Testis (tissue), 5 donors: ENCODE measurements at places on chromosomes 11 and 22. TPM values are rescaled to one million over a fixed set of nuclear protein-coding genes. Genes with fewer than 3 reads are reported as not detected.

DNA sequence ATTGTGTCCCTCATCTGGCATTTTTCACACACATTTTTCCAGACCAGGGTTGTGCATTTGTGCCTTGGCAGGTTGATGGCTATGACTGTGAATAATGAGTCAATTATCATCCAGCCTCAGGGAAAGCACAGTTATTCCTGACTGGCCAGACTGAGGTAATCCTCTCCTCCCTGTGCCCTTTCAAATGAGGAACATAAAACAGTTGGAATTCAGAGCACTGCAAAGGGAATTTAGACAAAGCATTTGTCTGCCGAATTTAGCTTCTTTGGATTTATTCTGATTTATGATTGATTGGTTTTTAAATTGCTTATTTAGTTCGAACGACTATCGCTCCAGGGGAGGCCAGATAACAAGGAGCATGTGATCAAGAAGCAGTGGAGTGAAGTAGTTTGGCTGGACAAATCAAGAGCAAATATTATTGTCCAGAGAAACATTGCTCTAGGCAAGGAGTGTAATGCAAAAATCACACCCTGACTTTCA, 30.8 kb upstream of the RAG2 start:
- no peaks in the 10 kb centered on the region for H3K27me3 ChIP-seq
- no peaks in the 10 kb centered on the region for H3K36me3 ChIP-seq
- no peaks in the 10 kb centered on the region for H3K4me1 ChIP-seq
- H3K27ac ChIP-seq, result no peak overlapping the region

- no peak overlapping the region for H3K27ac ChIP-seq
- H3K4me3 ChIP-seq, result no peak overlapping the region
- H3K36me3 ChIP-seq, result no peaks in the 10 kb centered on the region
- DNase-seq, result no peak
- no peaks in the 10 kb centered on the region for H3K27me3 ChIP-seq
Observed at GRCh38 chr11:12503039-12503484, 125.7 kb downstream of the PARVA start.

PUS3 gene
- 9.4 TPM for total RNA-seq

GRCh38 chr11:128689591-128689947, 4.3 kb upstream of the FLI1 start:
- H3K27me3 ChIP-seq, result no peaks in the 10 kb centered on the region
- no peaks in the 10 kb centered on the region for H3K36me3 ChIP-seq
- no peak overlapping the region for H3K4me3 ChIP-seq
- H3K4me1 ChIP-seq, result peaks cover 24% of the 10 kb centered on the region
- no peak overlapping the region for H3K27ac ChIP-seq

DNA sequence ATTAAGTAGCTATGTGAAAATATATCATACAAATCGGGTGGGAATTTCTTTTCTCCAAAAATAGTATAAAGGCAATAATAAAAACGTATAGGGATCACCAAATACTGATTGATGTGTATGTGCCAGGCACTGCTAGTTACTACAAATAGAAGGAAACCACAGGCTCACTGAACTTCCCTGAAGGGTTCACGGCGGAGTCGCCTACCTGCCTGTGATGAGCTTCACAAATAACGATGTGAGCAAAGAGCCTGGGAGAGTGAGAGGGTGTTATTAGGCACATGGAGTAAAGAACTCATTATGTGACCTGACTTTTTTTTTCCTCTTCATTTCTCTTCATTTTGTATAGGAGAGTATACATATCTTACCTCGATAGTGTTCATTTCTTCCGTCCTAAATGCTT, 36.0 kb upstream of the L3MBTL2 start:
- no peaks in the 10 kb centered on the region for H3K27me3 ChIP-seq
- H3K4me1 ChIP-seq, result no peaks in the 10 kb centered on the region
- no peak overlapping the region for H3K27ac ChIP-seq

NF2 gene
- 32.5 TPM for total RNA-seq

- no peak for DNase-seq
- no peaks in the 10 kb centered on the region for H3K27me3 ChIP-seq
- no peaks in the 10 kb centered on the region for H3K36me3 ChIP-seq
- no peaks in the 10 kb centered on the region for H3K4me1 ChIP-seq
Observed at GRCh38 chr11:32232516-32232915, 141.6 kb downstream of the RCN1 start.

SPCS2 gene
- total RNA-seq, result 37.0 TPM

- no peak overlapping the region for H3K4me3 ChIP-seq
- H3K27ac ChIP-seq, result no peak overlapping the region
- no peak for DNase-seq
- no peaks in the 10 kb centered on the region for H3K4me1 ChIP-seq
- H3K36me3 ChIP-seq, result no peaks in the 10 kb centered on the region
- no peaks in the 10 kb centered on the region for H3K27me3 ChIP-seq
Observed at GRCh38 chr11:105274631-105275030, 135.1 kb upstream of the CARD18 start.

DNA sequence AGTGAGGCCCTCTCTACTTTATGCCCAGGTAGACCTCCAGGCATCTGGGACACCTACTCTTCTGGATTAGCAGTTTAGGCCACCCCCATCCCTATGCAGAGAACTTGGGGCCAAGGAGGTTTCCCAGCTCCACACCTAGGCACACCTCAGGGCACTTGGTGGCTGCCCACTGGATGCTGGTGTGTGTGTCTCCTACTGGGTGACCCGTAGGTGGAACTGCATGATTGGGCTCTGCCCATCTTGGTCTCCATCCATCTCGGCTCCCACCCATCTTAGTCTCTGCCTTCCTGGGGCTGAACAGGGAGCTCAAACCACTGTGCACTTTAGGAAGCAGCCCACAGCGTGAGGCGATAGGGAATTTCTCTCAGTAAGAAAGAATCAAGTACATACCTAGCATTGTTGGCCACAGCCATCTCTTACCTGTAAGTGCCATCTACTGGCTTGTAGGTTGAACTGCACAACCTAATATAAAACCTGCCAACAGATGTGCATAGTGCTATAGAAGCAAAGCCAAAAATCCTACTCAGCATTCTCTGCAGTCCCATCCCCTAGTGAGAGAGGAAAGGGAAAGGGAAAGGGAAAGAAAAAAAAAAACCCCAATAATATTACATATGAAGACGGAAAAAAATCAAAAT, 61.6 kb upstream of the PTPN5 start:
- H3K27ac ChIP-seq, result no peak overlapping the region
- H3K36me3 ChIP-seq, result no peaks in the 10 kb centered on the region

DNA sequence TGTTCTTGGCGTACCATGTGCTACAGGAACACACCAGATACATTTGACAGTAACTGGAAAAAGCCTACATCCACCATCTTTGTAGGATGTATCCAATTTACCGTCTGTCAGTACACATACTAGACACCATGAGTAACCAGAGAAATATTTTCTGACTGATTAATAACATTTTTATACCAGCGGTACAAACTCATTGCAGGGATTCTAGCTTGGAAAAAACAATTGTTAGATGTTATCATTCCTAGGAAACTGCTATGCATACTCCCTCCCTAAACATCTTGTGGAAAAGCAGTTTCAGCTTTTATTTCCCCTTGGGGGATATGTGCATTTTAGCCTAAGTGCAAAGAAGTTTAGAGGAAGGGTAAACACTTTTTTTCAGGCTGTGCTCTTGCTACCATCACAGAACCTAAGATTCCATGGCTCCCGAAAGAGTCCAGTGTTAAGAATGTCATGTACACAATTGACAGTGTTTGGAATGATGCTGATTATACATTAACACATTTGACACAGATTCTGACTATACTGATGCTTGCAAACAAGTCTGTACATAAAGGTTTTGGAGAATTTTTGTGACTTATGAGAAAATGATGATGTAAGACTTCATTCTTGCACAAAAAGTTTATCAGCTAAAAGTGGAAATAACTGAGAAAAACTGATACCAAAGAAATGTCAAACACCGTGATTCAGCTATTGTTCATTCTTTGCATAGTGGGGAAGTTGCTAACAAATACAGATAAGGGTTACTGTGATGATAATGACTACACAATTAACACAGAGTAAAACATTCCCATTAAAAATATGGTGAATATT, 23.7 kb downstream of the NCF4 start:
- no peaks in the 10 kb centered on the region for H3K36me3 ChIP-seq
- no peaks in the 10 kb centered on the region for H3K4me1 ChIP-seq
- H3K27ac ChIP-seq, result no peak overlapping the region
- no peaks in the 10 kb centered on the region for H3K27me3 ChIP-seq
- no peak for DNase-seq
- H3K4me3 ChIP-seq, result no peak overlapping the region

GGT5 gene
- 15.0 TPM for total RNA-seq

DNA sequence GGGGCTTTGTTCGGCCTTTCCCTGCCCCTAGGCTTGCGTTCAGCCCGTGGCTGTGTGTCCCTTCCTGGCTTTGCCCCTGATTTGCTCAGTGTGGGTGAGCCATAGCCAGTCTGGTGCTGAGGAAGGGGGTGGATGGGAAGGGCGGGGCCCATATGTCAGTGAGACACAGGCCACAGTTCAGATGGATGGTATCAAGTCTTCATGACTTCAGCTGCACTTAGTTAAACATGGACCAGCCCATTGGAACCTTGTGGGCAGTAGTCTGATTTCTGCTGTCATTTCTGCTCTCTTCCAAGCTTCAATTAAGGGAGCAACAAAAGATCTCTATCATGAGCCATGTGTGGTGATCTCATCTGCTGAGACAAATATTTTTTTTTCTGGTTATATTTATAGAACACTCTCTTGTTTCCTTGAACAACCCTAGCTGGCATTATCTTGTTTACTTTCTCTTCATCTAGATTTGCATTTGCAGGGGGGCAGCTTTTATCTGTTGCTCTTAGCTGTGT, 21.6 kb upstream of the PEX26 start:
- no peak for DNase-seq
- H3K36me3 ChIP-seq, result no peaks in the 10 kb centered on the region
- no peaks in the 10 kb centered on the region for H3K27me3 ChIP-seq
- no peak overlapping the region for H3K4me3 ChIP-seq

GRCh38 chr11:113488931-113489351, 13.7 kb upstream of the DRD2 start:
- no peak overlapping the region for H3K4me3 ChIP-seq
- no peaks in the 10 kb centered on the region for H3K36me3 ChIP-seq
- H3K27me3 ChIP-seq, result no peaks in the 10 kb centered on the region
- H3K27ac ChIP-seq, result no peak overlapping the region
- no peak for DNase-seq

CNTF gene
- total RNA-seq, result 1.6 TPM

- no peak overlapping the region for H3K4me3 ChIP-seq
- H3K36me3 ChIP-seq, result no peaks in the 10 kb centered on the region
Observed at GRCh38 chr22:27383896-27384295, 417.7 kb downstream of the MN1 start.

- H3K27me3 ChIP-seq, result no peaks in the 10 kb centered on the region
- H3K4me3 ChIP-seq, result no peak overlapping the region
- H3K36me3 ChIP-seq, result no peaks in the 10 kb centered on the region
- H3K4me1 ChIP-seq, result peaks cover 40% of the 10 kb centered on the region
- DNase-seq, result no peak
Observed at GRCh38 chr11:10666556-10667520, 26.7 kb downstream of the IRAG1 start.

MOGAT2 gene
- 0.31 TPM for total RNA-seq

GRCh38 chr11:74703211-74703610, 28.0 kb downstream of the CHRDL2 start:
- DNase-seq, result no peak
- no peak overlapping the region for H3K27ac ChIP-seq
- H3K27me3 ChIP-seq, result no peaks in the 10 kb centered on the region
- no peaks in the 10 kb centered on the region for H3K36me3 ChIP-seq

MUC2 gene
- 0.93 TPM for total RNA-seq

CUL5 gene
- 34.6 TPM for total RNA-seq

- H3K27me3 ChIP-seq, result no peaks in the 10 kb centered on the region
- DNase-seq, result no peak
- no peak overlapping the region for H3K27ac ChIP-seq
- H3K4me1 ChIP-seq, result no peaks in the 10 kb centered on the region
- no peak overlapping the region for H3K4me3 ChIP-seq
Observed at GRCh38 chr11:117610901-117611300, 186.1 kb downstream of the DSCAML1 start.

DNA sequence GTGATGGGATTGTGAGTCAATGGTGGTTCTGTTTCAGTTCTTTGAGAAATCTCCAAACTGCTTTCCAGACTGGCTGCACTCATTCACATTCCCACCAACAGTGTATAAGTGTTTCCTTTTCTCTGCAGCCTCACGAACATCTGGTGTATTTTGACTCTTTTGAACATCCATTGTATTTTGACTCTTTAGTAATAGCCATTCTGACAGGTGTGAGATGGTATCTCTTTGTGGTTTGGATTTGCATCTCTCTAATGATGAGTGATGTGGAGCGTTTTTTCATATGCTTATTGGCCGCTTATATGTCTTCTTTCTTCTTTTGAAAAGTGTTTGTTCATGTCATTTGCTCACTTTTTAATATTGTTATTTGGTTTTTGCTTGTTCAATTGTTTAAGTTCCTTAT, 19.4 kb downstream of the NELL1 start:
- no peaks in the 10 kb centered on the region for H3K27me3 ChIP-seq
- H3K4me1 ChIP-seq, result no peaks in the 10 kb centered on the region
- no peaks in the 10 kb centered on the region for H3K36me3 ChIP-seq
- DNase-seq, result no peak
- H3K4me3 ChIP-seq, result no peak overlapping the region

DNA sequence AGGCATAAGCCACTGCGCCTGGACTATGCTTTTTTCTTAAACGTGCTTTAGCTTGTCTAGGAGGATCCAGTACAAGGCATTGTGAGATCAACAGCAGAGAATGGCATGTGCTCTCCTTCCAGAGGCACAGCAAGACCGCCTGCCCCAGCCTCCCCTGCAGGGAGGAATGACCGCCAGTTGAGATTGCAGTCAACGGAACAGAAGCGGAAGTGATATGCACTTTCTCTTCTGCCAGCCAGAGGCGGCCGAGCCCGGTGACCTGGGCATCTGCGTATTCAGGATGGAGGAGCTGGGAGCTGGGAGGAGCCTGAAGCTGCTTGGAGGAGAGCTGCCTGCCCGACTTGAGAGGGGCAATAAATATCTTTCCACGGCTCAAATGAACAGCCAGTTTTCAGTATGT, 243.0 kb downstream of the CTTN start:
- H3K4me1 ChIP-seq, result no peaks in the 10 kb centered on the region
- no peaks in the 10 kb centered on the region for H3K36me3 ChIP-seq
- H3K27ac ChIP-seq, result no peak overlapping the region
- H3K27me3 ChIP-seq, result no peaks in the 10 kb centered on the region

- DNase-seq, result no peak
- no peaks in the 10 kb centered on the region for H3K4me1 ChIP-seq
- H3K36me3 ChIP-seq, result no peaks in the 10 kb centered on the region
- H3K27me3 ChIP-seq, result no peaks in the 10 kb centered on the region
- no peak overlapping the region for H3K27ac ChIP-seq
Observed at GRCh38 chr22:48098243-48098920, 1335.9 kb downstream of the TBC1D22A start.

FREY1 gene
- total RNA-seq, result 19.2 TPM

DNA sequence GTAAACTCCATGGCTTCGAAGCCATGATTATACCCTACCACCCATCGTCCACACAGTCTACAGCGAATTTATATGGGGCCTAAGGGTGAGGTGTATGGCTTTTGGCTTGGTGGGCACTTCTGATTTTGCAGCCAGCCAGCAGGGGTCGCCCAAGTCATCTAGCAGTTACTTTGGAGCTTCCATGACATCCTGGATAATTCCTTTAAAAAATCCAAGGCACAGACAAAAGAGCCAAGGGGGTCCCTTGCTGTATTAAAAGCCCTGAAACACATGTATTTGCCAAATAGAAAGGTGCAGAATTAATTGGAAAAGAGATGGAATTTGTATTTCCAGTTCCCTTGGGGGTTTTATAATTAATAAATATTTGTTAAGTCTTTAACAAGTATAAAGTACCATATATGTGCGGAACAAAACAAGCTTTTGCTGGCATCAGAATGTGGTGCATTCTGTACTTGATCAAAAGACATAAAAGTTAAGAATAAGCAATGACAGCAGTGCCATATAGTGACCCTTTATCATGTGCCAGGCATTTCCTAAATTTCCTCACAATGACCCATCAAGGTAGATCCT, 132.8 kb upstream of the PITPNB start:
- peaks cover 6% of the 10 kb centered on the region for H3K4me1 ChIP-seq
- H3K4me3 ChIP-seq, result no peak overlapping the region
- no peaks in the 10 kb centered on the region for H3K36me3 ChIP-seq
- H3K27me3 ChIP-seq, result no peaks in the 10 kb centered on the region
- no peak overlapping the region for H3K27ac ChIP-seq
- peak; percentile 79 for DNase-seq
